ENCODE measurements at places on chromosomes 3 and 15.

DNA sequence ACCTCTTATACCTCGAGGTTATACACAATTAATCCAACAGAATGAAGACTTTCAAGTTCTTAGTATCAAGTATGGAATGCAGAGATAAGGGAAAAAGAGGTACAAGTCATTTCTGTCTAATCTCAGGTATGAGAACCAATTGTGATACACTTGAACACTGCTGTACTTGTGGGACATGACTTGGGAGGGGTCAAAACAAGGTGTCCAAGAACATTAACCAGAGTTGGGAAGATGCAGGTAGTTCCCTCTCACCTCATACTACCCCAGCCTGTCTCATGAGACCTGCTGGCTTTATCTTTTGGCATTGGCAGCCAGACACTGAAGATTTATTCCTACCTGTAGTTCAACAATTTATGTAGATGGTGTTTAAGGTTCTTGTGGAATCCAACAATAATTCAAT, 209.7 kb downstream of the NR1D2 start:
- no peak for DNase-seq

DNA sequence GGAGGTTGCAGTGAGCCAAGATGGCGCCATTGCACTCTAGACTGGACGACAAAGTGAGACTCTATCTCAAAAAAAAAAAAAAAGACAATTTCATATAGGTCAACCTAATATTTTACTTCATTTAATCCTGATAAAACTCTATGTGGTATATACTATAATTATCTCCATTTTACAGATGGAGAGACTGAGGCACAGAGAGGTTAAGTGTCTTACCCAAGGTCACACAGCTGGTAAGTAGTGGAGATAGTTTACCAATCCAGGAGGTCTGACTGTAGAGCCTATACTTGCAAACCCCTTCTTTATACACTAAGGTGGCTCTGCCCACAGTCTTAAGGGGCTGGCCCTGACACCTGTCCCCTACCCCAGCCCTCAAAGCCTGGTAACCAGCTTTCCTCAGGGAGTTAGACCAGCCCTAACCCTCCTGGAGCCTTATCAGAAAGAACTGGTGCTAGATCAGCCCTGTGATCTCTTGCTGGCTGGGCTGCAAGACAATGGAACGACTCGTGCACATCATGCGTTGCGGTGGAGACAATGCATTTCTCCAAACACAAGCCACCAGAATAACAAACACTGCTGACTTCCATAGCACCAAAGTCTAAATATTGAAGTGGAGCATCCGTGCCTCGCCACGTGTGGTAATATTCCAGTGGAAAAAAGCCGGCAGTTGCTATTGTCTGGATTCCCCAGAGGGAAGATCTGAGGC, 60.0 kb upstream of the SMAD3 start:
- no peak for DNase-seq

GRCh38 chr3:67461667-67462142, 192.7 kb downstream of the SUCLG2 start:
- no peak for DNase-seq

- DNase-seq: no peak
Observed at GRCh38 chr3:147218965-147219364, 187.4 kb downstream of the ZIC4 start.

- DNase-seq: no peak
Observed at GRCh38 chr3:71389911-71390573, 193.5 kb downstream of the FOXP1 start.

GRCh38 chr3:187368251-187369088, at the start of gene RTP4:
Gene RTP4 (plus strand): TSS chr3:187368385. CDS start chr3:187368442, 57 bp downstream.
- DNase-seq: no peak

All from mesothelial cell of epicardium (in vitro differentiated cells).